ENCODE measurements at places on chromosomes 4 and X.

DNA sequence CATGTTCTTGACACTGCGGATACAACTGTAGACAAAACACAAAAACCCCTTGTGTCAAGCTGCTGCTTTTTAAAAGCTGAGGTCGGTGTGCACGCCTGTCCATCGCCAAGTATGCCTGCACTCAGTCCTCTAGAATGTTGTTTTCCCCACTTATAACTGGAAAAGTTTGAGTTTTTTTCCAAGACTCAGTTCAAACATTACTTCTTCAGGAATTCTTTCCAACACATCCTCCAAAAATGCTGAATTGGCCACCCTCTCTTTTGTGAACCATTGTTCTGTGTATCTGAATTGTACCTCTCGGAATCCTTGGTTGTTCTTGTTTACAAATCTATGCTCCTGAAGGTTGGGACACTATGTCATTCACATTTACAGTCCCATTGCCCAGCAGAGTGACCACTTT lies 94.6 kb downstream of the REELD1 start:
- DNase-seq = no peak

DNA sequence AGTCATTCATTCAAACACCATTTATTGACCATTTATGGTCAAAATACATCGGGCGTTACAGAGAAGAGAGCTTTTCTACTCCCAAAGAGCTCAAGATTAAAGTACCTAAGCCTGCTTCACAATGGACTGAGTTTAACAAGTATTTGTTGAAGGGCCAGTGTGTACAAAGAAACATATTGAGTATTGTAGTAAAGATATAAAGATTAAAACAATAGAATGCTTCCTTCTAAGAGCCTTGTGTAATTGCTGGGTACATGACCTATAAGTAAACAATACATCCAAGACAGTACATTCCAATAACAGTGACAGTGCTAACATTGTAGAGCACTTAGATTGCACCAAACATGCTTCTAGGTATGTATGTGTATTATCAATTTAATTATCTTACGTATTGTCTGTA lies 695.5 kb downstream of the PCDH7 start:
- DNase-seq = no peak

- DNase-seq = peak; percentile 73
These were observed 5.6 kb upstream of the PCDH7 start for GRCh38 chr4:30714408-30715031.

GRCh38 chr4:122562449-122562848 lies 58.4 kb downstream of the IL21 start:
- no peak for DNase-seq

DNA sequence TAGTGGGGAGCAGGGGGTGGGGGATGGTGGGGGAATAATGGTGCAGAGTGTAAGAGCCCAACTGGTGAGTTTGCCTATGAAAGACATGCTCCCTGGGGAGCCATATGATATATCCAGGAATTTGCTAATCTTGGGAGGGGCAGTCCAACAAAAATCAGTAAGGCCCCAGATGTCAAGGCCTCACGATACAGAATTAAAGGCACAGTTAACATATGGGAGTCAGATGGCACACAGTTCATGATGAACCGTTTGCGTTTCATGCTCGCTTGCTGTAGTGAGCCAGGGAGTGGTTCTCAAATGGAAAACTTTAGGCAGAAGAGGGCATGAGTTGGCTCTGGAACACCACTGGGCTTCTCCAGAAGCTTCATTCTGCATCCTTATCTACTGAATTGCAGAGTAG lies 33.9 kb upstream of the VCX2 start:
- no peak for DNase-seq

DNA sequence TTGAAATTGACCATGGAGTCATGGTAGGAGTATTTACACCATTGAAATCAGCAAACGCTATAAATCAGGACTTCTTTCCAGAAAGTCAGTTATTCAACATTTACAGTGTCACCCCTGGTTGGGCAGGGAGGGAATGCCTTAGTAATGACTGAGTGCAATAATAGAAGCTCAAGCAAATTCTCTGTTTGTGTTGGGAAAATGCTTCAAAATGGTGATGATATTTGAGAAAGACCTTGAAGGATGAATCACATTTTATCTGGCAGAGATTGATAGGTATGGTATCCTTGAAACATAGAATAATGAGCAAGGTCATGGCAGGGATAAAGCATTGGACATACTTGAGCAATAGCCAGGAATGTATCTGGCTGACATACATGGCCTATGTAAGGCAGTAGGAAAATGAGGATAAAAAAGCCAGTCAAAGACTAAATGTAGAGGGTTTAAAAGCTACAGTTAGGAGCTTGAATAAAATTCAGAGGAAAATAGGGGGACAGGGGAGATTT lies 248.7 kb downstream of the FMR1NB start:
- DNase-seq = no peak

DNA sequence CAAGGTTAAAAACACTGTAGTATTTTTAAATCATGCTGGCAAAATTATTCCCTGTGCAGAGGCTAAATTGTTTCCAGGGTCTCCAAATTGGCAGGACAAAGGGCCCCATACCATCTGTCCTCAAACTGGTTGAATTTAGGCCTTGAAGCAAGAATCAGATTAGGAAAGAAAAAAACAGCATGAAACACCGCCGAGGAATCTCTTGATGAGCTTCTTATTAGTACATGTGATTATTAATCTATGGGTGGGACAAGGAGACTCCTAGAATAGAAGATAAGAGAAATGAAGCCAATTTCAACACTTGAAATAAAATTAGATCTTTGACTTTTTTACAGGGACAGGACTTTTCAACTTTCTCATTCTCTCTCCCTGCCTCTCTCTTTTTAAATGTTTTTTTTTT lies 7.1 kb upstream of the CLNK start:
- no peak for DNase-seq

GRCh38 chrX:153441981-153442380 lies 3.9 kb downstream of the TREX2 start:
- no peak for DNase-seq
